ENCODE measurements at places on chromosomes 4 and X.

- no peak overlapping the region for H3K27ac ChIP-seq
- peaks cover 5% of the 10 kb centered on the region for H3K4me1 ChIP-seq
- no peak for DNase-seq
- H3K36me3 ChIP-seq: no peaks in the 10 kb centered on the region
Observed at GRCh38 chrX:136159611-136160025, 12.3 kb downstream of the FHL1 start.

GRCh38 chr4:87015416-87015815 lies 80.6 kb downstream of the AFF1 start:
- H3K4me3 ChIP-seq: no peak overlapping the region
- H3K27ac ChIP-seq: no peak overlapping the region
- DNase-seq: no peak
- H3K4me1 ChIP-seq: peaks cover 5% of the 10 kb centered on the region
- H3K27me3 ChIP-seq: no peaks in the 10 kb centered on the region

DNA sequence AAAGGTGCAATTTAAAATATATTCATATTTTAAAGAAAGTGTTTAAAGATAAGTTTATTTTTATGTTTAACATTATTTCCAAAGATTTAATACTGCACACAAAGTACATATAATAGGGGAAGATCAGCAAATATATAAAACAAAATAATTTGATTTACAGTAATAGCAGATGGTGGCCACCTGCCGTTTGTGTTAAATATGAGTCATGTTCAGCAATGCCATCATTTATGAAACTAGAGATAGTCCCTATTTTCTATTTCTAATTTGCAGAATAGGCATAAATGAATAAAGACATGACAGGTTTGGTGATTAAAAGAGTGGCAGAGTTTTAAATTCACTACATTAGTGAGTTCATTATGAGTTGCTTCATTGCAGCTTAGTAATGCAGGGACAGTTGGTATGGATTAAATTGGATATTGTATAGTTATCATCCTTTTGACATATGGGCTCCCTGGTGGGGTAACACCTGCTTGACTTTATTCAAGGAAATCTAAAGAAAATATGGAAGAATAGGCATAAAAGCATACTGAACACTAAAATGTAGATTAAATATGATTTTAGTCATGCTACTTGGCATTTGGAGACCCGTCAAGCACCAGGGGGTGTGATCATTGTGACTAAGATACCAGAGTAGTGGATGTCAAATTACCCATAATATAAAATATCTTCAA lies 78.8 kb upstream of the BANK1 start:
- H3K27me3 ChIP-seq: no peaks in the 10 kb centered on the region
- no peak overlapping the region for H3K4me3 ChIP-seq
- H3K36me3 ChIP-seq: no peaks in the 10 kb centered on the region
- H3K27ac ChIP-seq: peak overlapping the region; percentile 14

GRCh38 chr4:27023366-27023765 lies 162.7 kb downstream of the STIM2 start:
- H3K4me3 ChIP-seq: no peak overlapping the region
- no peak overlapping the region for H3K27ac ChIP-seq
- H3K36me3 ChIP-seq: peaks cover 15% of the 10 kb centered on the region
- no peaks in the 10 kb centered on the region for H3K27me3 ChIP-seq

GRCh38 chr4:177117256-177117655 lies 192.4 kb upstream of the NEIL3 start:
- no peak overlapping the region for H3K4me3 ChIP-seq
- no peak for DNase-seq
- H3K27ac ChIP-seq: no peak overlapping the region

Data from SJCRH30 (cell line).